NCI-H2081 treated with DMSO at 0.1 percent for 48 hours (cell line): ENCODE measurements at places on chromosomes 1 and 21.

DNA sequence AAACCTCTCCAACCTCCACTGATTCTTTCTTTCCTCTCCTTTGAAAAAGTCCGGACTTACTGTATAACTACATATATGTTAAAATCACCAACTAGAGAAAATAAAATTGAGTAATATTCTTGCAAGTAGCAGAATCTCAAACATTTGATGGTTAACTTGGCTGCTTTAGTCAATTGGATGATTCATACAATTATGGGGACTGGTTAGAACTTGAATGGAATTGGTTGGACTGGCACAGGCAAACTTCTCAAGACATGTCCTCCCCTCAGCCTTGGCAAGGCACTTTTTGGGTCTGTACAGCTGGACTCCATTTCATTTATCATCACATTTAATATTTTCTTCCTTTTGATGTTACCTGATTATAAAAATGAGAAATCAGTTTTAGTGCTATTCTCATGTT lies 6.5 kb downstream of the WLS start:
- no peak for DNase-seq

DNA sequence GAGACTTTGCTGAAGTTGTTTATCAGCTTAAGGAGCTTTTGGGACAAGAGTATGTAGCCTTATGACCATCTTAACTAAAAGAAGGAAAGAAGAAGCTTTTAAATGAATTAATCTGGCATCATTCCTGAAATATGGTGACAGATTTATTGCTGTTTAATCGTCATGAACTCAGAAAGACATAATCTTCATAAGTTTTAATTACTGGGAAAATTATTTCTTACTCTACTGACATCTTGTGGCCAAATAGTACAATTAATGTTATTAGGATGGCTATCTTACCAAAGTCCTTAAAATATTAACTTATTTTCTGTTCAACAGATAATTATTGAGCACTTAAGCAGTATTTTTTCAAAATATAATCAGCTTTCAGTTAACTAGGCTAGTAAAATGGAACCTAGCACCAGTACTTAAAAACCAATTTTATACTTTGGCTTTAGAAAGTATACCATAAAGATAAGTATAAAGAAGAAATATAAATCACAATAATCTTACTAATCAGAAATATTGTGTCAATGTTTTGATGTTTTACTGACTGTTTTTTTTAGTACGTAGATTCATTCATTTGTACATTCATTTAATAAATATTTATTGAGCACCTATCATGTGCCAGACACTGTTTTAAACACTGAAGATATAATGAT lies 34.7 kb upstream of the GPR25 start:
- no peak for DNase-seq

DNA sequence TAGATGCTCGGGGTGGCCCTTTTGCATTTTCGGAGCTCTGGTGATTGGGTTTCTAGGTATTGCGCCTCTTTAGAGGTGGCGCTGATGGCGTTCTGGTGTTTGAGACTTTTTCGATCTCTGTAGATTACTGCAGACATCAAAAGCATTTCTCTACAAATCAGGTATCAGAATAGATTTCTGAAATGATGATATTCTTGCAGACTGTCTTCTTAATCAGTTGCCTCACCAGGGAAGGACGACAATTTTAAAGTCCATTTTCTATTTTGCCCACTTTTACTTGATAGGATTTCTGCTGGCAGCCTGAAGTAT lies 65.2 kb upstream of the VAMP3 start:
- DNase-seq: no peak

DNA sequence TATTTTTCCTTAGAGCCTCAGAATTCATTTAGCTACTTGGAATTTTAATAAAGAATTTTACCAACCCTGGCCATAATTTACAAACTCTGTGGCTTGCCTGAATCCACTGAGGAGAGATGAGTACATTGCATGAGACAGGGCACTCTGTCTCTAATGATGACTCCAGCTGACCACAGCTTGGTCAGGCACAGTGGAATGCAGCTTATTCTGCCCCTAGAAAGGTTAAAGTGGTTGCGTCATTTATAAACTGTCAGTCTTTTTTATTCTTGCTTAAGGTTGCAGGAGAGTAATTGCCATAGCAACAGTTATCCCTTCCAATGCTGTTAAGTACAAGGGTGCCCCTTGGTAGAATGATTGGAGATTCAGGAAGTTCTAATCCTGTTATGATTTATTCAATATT lies 28.3 kb downstream of the PDE4B start:
- DNase-seq: no peak

DNA sequence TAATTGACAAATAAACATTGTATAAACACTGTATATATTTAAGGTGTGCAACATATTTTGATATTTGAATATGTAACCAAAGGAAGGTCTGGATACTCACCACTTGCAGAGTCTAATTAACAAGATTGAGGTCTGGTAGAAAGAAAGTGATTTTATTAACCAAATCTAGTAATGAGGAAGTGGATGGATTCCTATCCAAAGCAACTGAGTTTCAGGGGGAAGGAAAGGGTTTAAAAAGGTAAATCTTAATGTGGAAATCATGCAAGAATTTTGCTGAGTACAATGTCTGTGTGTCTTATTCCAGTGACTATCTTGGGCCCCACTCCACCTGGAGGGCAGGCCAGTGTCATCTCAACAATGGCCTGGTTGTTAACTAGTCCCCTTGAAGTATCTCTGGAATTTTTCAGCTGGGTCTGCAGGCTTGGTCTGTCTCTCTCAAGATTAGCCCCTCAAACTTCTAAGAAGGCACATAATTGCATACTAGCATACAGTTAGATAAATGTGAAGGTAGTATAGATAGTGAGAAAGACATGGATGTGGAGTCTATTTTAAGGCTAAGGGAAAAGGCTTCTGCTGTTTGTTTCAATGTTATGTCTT lies 262.7 kb upstream of the RGS18 start:
- no peak for DNase-seq

- DNase-seq: no peak
These were observed 8.0 kb upstream of the PKP1 start for GRCh38 chr1:201275253-201275666.

DNA sequence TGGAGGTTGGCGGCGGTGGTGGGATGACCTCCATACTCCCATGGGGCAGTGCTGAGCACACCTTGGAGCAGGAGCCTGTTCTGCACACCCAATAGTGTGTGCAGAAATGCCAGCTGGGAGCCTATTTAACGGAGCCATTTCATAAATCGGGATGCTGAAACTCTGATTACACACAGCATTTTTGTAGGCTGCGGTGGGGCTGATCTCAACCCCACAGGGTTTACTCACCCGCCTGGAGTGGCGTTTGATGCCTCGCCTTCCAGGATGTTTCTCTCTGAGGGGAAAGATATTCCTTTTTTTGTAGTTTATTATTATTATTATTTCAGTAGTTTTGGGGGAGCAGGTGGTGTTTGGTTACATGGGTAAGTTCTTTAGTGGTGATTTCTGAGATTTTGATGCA lies 82.6 kb upstream of the WDR26 start:
- DNase-seq: no peak

DNA sequence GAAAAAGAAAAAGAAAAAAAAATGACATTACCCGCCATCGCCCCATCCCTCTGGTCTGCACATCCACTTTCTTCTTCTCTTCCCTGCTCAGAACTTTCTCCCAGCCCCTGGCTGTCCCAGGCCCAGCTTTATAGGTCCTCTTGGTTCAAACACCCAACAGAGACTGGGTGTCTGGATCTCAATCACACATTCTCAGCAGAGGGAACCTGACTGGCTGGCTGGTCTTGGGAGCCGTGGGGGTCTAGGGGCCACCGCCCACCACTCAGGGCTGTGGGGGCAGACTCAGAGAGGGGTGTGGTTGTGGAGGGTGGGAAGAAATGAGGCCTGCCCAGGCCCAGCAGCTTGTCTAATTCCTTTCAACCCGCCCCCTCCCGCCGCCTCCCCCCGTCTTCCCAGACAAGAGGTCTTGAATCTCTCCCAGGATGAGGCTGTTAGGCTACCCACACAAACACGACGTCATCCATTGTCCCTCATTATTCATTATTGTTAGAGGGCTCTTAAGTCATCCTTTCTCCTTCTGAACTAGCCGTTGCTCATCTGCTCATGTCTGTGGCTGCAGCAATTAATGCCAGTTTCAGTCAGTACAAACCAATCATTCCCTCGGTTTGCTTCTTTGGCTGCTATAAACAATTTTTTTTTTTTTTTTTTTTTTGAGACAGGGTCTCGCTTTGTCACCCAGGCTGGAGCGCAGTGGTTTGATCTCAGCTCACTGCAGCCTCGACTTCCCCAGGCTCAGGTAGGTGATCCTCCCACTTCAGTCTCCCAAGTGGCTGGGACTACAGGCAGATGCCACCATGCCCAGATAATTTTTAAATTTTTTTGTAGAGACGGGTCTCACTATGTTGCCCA lies 40.6 kb upstream of the CLIC4 start:
- no peak for DNase-seq

DNA sequence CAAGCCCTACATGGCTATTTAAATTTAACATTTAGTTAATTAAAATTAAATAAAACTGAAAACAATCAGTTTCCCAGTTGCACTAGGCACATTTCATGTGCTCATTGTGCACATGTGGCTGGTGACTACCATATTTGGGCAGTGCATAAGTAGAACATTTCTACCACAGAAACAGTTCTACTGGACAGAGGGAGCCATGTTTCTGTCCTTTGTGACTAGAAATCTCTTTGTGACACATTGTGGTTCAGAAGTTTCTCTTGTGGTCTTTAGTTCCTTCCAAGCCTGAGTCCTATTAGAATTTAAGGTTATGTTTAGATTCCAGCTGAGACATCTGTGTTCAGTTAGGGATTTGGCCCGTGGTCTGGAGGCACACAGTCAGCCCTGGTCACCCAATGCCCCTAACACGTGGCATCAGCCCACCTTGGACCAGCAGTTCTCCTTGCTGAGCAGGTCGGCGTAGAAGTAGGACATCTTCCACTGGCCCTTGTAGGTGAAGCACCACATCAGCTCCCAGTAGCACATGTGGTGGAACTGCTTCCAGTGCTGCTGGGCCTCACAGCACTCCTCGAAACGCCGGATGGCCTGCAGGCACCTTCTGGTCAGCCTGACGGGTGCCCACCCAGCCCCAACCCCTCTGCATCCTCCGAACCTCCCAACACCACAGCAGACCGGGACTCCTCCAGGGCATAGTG lies 29.1 kb downstream of the TTC39A start:
- no peak for DNase-seq

DNA sequence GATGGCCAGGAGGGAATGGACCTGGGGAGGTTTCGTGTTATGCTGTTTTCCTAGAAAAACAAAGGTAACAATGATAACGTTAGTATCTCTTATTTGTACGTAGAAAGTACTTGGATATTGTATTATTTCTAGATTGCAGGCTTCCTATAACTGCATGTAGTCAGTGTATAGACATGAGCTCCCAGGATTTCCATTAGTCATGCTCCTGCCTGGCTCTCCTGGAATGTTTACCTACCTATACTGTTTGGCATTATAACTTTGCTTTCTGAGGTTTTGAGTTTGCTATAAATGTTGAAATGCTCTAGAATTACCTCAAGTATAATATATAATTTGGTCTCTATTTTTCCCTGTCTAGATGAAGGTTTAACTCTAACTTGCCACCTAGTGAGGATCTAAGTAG lies 66.1 kb downstream of the TTC3 start:
- DNase-seq: no peak

GRCh38 chr21:27126140-27126539 lies 159.3 kb upstream of the ADAMTS5 start:
- no peak for DNase-seq

GRCh38 chr1:199082778-199083389 lies 444.0 kb downstream of the PTPRC start:
- no peak for DNase-seq
